ENCODE measurements at places on chromosomes 4 and X.

DNA sequence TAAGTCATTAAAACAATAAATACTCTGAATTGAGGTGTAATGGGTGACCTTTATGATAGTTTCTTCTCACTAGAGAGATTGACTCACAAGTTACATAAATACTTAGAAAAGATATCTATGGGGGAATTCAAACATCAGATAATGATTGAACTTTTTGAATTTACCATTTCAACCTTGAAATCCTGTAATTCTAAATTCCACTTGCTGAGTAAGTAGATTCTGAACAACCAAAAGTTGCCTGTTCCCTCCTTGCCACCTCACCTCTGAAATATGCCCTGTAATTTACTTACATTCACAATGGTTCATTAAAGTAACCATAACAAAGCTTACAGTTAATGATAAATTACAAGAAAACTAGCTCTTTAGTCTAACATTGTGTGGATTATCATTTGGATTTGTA, 43.3 kb upstream of the SLC39A8 start:
- no peak for DNase-seq

- no peak for DNase-seq
Measured at GRCh38 chr4:1470816-1471442, 64.7 kb upstream of the NKX1-1 start.

DNA sequence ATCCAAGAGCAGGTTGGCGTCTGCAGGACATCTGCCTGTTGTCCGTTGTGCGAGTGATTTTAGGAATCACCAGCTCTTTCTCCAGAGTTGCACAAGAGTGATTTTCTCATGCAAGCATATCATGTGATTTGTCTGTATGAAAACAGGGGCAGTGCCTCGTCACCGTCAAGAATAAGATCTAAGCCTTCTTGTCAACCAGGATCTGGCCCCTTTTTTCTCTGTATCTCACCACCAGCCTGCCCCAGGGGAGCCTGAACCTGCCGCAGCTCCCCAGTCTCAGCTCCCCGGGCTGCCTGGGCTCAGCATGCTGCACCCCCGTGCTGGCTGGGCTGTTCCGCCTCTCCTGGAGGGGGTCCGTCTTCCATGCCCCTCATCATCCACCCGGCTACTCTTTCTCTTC, 90.5 kb downstream of the STOX2 start:
- DNase-seq = no peak

- DNase-seq = no peak
Measured at GRCh38 chr4:130110770-130111169, 1014.8 kb downstream of the C4orf33 start.

- no peak for DNase-seq
Measured at GRCh38 chr4:104811727-104812126, 317.0 kb upstream of the CXXC4 start.

GRCh38 chr4:27129871-27130366, 269.3 kb downstream of the STIM2 start:
- DNase-seq = no peak

DNA sequence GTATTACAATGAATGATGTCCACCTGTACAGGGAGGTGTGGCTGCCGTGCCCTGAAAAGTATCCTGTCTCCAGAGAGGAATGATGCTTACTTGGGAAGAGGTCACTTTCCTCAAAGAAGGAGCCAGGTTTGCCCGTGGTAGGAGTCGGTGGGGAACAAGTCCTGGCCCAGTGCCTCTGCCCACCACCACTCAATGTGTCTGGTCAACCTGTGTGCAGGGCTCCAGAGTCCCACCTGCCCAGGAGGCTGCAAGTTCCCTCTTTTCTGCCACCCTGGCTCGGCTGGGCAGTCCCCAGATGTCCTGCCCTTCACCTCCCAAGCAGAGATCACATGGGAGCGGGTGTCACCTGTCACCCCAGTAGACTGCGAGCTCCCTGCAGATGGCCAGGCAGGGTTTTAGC, 75.4 kb upstream of the C4orf50 start:
- no peak for DNase-seq

- DNase-seq = no peak
Measured at GRCh38 chr4:25161593-25161950, 1.3 kb upstream of the SEPSECS start.

Measured in activated naive CD8-positive, alpha-beta T cell treated with anti-CD3 and anti-CD28 coated beads, Interleukin-2, amount 50 U/mL, for 16 hours (primary cell).